ENCODE measurements at places on chromosomes 2 and 18.

DNA sequence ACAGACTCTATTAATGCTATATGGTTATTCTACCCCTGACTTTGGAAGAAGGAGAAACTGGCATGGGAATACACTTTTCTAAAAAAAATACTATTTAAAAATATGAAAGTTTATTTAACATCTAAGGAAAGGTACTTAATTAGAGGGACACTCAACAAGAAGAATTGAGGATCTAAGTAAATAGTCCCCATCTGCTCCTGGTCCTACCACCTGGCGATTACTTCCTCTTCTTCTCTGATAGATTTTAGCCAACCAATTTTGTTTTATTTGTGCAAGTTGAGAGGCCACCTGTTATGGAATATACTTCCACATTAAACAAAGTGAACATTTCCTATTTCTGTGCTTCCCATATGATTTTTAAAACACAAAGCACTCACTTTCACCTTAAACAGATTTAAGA is 111.7 kb downstream of the BCL2 start:
- DNase-seq = no peak

GRCh38 chr2:165970663-165971062 is 17.1 kb upstream of the TTC21B start:
- DNase-seq = no peak

- DNase-seq = no peak
Observed at GRCh38 chr2:55916473-55917049, 7.0 kb downstream of the EFEMP1 start.

DNA sequence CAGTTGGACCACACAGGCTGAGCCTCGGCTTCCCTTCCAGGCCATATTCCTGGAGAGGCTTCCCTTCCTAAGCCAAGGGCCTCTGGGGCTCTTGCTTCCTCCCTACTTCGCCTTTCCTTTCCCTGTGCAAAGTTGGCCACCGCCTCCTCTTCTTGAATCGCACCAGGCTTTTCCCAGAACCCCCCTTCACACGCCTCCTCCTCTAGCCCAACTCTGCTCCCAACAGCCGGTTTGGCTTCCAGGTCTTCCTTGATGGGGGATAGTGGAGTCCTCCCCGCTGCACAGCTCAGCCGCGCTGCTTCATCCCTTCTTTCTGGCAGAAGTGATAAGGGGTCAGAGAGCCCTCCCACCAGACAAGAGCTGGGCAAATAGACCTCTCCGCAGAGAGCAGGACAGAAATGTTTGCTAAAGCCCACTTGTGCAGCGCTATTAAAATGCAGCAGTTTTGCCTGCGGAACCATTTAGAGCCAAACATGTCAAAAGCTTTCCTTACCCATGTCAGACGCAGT is 56.4 kb downstream of the SNORC start:
- no peak for DNase-seq

- no peak for DNase-seq
Observed at GRCh38 chr2:179348906-179349305, 84.3 kb upstream of the SESTD1 start.

- no peak for DNase-seq
Observed at GRCh38 chr18:57959278-57959677, 84.7 kb upstream of the NEDD4L start.

- DNase-seq = peak; percentile 36
Observed at GRCh38 chr2:153519257-153519875, 40.8 kb upstream of the RPRM start.

- no peak for DNase-seq
Observed at GRCh38 chr2:71101656-71102055, 28.4 kb downstream of the MCEE start.

GRCh38 chr2:10331027-10331701 is 28.5 kb downstream of the HPCAL1 start:
- DNase-seq = no peak

DNA sequence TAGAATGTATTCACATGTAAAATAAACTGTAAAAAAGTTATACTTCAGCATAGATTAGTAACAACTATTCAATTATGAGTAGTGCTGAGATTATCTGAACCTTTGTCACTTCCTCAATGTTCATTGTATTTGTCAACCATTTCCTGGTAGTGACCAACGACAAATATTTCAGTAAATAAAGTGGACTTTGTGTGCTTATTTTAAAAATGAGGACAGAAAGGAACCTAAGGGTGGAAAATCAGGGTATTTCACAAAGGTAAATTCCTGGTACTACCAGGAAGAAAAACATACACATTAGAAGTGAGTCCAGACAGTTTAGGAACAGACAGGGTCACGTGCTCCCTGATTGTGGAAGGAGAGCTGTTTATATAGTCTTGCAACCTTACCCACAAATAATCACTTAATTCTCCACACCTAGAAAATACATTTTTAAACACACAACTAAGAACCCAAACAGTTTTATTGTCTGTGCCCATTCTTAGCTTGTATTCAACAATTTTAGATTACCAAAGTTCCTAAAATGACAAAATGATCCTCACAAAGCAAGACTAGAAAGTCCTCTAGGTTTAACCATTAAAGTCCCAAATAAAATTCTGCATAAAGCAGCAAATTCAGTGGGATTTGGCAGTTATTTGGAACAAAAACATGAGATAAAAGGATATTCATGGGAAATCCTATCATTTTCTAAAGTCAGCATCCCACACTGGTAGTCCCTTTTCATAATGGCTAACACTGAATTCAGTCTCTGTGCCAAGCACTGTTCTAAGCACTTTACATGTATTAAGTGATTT is 28.2 kb downstream of the PELI1 start:
- no peak for DNase-seq

DNA sequence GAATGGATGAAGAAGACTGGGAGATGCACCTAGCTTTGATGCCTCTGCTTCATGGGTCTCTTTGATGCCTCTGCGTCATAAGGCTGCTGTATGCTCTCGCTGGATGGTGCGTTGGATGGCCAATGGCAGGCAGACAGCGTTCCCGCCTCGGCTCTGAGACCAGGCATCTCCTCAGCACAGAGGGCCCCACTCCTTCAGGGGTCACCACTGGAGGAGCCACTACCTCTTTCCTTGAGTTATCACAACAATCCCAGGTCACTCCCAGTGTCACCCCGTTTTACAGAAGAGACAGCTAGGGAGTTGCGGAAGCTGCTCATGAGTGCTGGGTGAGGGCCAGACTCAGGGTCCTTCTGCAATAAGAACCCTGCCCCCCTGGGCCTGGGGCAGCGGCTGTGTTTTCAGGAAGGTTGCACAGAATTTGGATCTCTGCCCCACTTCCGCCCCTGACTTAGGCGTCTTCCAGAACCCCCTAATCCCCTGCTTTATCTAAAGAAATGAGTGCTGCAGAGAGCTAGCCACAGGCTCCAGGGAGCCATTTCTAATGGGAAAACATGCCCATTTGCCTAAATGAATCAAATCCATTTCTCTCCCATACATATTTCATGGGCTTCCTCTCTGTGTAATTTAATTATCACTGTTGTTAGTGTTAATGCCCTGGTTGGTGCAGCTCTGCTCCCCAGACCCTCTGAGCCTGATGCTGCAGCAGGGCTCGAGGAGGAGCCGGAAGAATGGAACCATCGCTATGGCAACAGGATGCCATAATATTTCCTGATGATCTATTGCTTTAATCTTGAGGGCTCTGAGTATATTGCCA is 131.8 kb upstream of the HS6ST1 start:
- no peak for DNase-seq

GRCh38 chr2:179354296-179354695 is 89.7 kb upstream of the SESTD1 start:
- no peak for DNase-seq

DNA sequence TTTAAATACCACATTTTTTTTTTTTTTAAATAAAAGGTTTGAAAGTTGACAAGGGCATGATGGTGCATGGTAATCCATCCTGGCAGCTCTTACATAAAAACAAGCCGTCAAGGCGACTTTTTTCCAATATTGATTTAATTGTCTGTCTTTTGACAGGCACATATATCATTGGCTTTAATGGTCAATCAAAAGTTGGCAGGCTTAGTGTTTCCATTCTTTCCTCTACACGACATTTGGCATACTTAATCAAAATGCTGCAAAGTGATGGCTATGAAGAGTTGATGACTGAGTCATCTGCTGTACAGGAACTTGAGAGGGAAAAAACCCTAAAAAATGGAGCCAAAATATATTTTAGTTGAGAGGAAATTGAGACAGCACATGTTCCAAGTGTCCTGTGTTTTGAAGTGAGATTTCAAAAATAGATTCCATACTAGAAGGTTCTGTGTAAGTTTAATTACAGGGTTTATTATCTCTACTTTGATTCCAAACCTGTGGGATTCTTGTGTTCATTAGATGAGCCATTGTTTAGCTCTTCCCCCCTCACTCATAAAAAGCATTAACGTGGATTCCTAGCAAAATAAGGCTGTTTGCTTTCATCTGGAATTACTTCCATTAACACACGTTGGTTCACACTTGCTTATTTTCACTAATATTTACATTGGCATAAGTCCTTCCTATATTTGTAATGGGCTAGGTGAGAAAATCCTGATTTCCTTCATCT is 3.2 kb downstream of the TSHZ1 start:
- DNase-seq = no peak

- DNase-seq = no peak
Observed at GRCh38 chr2:8365331-8365910, 316.4 kb upstream of the ID2 start.

- no peak for DNase-seq
Observed at GRCh38 chr2:20539133-20539719, 92.4 kb downstream of the RHOB start.

DNA sequence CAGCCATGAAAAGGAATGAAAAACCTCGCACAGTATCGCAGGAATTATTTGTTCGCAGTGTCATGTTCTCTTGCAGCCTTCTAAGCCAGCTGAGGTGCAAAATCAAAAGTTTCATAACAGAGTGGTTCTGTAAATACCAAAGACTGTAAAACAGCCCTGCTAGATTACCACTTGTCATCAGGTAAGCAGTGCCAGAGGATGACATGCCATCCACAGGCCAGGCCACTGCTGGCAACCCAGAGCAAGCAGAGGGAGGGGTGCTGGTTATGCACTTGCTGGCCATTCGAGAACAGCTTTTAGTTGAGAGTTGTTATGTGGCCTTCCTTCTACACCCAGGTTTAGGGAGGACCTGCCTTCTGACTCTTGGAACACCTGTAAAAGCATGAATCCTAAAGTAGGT is 114.3 kb upstream of the MGAT5 start:
- no peak for DNase-seq

DNA sequence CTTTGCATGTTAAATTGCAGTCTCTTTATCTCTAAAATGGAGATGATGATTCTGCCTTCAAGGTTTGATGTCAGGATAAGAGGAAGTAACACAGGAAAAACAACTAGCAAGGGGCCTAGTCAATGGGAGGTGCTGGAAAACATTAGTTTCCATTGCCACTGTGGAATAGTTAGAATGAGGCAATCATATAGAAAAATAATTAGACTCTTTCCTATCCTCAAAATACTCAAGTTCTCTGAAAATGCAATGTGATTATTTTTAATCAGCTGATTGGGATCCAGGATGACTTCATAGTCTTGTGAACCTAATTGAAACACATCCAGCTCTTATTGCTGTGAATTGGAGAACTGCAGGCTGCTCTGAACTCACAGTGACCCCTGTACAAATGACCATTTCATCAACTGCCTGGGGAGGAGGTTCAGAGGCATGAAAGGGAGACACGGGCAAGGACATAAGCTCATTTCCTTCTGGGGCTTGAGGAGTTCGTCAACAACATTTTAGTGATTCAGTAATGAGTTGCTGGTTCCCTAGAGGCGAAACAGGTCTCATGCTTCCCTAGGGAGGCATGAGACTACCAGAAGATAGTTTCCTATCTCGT is 422.5 kb downstream of the LPIN1 start:
- DNase-seq = no peak

Data from stimulated activated CD8-positive, alpha-beta memory T cell treated with anti-CD3 and anti-CD28 coated beads, Interleukin-15, amount 100 ng/mL, for 24 hours (primary cell).